ENCODE measurements at places on chromosomes 4 and X.

DNA sequence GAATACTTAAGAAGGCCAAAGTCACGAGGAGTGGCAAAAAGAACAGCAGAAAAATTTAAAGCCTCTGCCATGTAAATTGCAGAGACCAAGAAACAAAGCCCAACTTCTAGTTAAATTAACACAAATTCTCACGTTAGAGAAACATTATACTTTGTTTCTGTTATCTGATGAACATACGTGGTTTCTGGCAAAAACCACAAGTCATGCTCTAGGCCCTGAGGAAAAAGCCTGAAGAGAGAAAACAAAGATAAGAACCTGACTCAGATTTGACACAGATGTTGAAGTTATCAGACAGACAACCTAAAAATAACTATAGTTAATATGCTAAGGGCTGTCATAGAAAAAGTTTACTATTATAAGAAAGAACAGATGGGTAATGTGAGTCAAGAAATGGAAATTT lies 149.1 kb upstream of the PCDH10 start:
- DNase-seq, result no peak

DNA sequence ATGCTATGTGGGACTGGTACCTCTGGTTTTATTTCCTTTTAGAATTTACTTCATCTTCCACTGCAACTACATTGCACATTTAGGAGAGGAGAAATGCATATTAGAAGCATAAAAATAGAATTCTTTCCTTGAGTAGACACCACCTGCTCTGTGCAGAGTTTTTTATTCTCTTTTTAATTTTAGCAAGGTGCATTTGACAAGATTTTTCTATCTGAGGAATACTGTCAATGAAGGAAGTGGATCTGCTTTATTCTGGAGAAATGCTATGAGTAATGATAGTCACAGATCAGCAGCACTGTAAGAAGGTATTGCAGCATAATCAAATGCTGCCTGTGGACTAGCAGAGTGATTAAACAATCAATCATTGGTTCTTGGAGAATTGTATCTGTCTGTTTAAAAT lies 1038.3 kb downstream of the RAPGEF2 start:
- no peak for DNase-seq

- DNase-seq, result no peak
Measured at GRCh38 chr4:114093221-114093715, 113.8 kb upstream of the ARSJ start.

GRCh38 chr4:89296399-89296798 lies 11.2 kb downstream of the GPRIN3 start:
- no peak for DNase-seq

DNA sequence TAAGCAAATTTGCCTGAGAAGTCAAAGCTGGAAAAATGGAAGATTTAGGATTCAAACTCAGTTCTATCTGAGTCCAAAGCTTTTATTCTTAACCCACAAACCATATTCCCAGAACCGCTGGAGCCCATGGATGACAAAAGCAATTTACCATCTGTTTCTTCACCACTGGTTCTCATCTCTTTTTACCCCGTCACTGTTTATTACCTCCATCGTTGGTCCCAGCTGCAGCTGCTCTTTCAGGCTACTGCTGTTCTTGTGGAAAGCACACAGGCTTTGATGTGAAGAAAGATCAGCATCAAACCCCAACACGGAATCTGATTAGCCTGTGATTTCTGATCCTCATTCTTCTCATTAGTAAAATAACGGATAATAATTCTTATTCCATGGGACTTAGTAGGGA lies 9.5 kb downstream of the FBXO8 start:
- DNase-seq, result no peak

DNA sequence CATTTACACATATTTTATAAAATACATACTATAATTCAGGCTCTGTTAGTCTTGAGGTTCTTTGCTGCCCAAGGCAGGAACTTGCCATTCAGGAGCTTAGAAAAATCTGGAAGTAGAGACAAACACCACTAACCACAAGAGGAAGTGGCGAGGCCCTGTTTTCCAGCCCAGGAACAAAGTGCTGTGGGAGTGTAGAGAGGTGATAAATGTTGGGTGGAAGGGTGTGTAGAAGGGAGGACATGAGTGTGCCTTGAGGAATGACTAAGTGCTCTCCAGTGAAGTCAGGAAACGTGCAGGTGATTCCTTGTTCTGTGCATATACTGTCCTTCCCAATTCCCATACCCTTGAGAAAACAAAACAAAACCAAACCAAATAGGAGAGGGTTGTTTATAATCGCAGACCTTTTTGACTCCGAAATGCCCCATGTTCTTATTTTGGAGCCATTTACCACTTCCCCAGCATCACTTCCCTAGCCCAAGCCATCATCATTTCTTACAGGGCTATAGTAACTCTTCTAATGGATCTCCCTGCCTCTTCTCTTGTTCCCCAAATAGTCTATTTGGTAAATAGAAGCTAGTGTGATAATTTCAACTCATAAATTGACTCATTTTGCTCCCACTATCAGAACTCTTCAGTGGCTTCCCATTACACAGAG lies 83.2 kb downstream of the GPAT3 start:
- no peak for DNase-seq

GRCh38 chr4:98293104-98293887 lies 32.1 kb downstream of the RAP1GDS1 start:
- no peak for DNase-seq

GRCh38 chr4:173777421-173777820 lies 247.4 kb upstream of the HAND2 start:
- DNase-seq, result no peak

GRCh38 chrX:134745636-134746409 lies 87.6 kb upstream of the PLAC1 start:
- no peak for DNase-seq
